ENCODE measurements at places on chromosomes 2 and 18. TPM values are rescaled to one million over a fixed set of nuclear protein-coding genes. Genes with fewer than 3 reads are reported as not detected.

Gene SRD5A2
- total RNA-seq, result 2.9 TPM

Gene CXCR1
- 0.49 TPM for total RNA-seq

GRCh38 chr18:29084120-29084519, 907.2 kb upstream of the CDH2 start:
- no peak for DNase-seq

Gene SAG
- not detected for total RNA-seq

DNA sequence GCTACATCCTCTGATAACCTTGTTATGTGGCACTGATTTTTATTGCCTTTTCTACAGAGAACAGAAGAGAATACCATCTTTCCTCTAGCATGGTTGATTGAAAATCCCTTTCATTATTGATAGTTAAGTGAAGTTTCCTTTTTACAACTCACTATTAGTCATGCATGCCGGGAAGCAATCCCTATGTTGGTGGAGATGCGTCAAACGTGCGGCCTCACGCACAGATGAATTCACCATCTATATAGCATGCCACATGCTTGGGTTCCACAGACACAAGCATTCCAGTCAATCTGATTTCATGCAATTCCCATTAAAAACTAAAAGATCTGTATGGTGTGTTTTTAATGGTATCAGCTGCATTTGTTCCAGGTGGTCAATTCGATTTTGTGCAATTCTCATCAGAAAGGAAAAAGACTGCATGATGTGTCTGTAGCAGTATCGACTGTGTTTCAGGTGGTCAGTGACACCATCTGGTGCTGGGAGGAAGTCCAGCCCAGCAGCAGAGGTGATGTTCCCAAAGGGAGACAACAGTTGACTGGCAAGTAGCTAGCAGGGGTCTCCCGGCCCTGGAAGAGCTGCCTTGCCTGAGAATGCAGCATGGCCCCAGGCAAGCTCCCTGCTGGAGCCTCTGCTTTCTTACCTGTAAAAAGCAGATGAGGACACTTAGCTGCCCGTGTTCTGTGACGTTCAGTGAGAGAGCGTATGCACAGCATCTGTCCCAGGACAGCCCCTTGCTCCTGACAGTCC, 151.3 kb upstream of the NCK2 start:
- no peak for DNase-seq

- no peak for DNase-seq
Measured at GRCh38 chr18:28972333-28972907, 795.5 kb upstream of the CDH2 start.

GRCh38 chr18:60176259-60176658, 196.3 kb downstream of the MC4R start:
- DNase-seq, result no peak

Gene TTL
- total RNA-seq, result 11.0 TPM

GRCh38 chr2:226683196-226683595, 116.4 kb downstream of the IRS1 start:
- no peak for DNase-seq

GRCh38 chr18:50602466-50602865, 42.6 kb downstream of the MAPK4 start:
- no peak for DNase-seq

DNA sequence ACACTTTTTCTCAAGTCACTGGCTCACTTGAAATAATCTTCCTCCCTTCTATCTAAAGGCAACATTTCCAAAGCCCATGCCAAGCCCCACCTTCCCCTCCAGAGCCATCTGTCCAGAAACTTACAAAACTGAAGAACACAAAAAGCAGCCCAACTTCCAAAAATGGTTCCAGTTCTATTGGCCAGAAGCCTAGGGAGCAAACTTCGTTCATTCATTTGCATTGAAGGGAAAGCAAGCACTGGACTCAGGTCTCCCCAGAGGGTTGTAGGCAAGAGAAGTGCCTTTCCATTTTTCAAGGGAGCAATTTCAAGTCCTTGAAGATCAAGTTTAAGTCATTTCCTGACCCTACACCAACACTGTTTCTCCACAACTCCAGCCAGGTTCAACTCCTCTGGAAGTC, 585.0 kb downstream of the BCL11A start:
- no peak for DNase-seq

DNA sequence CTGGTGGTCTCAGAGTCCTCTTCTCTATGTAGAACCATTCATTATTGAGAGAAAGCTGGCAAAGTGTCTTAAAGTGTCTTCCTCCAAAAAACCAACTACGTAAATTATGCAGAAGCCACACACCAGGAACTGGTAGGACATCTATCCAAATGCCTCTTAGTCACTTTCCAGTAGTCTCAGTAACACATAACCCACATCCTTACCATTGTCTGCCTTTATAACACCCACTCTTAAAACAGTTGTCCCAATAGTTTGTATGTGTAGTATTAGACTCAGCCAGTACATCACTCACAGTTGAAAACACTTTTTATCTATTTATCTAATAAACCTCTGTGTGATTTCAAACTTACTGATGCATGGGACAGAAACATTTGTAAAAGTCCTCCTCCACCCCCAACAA, 143.6 kb upstream of the HNRNPA3 start:
- no peak for DNase-seq

GRCh38 chr2:155070489-155070888, 372.0 kb downstream of the KCNJ3 start:
- DNase-seq, result no peak

DNA sequence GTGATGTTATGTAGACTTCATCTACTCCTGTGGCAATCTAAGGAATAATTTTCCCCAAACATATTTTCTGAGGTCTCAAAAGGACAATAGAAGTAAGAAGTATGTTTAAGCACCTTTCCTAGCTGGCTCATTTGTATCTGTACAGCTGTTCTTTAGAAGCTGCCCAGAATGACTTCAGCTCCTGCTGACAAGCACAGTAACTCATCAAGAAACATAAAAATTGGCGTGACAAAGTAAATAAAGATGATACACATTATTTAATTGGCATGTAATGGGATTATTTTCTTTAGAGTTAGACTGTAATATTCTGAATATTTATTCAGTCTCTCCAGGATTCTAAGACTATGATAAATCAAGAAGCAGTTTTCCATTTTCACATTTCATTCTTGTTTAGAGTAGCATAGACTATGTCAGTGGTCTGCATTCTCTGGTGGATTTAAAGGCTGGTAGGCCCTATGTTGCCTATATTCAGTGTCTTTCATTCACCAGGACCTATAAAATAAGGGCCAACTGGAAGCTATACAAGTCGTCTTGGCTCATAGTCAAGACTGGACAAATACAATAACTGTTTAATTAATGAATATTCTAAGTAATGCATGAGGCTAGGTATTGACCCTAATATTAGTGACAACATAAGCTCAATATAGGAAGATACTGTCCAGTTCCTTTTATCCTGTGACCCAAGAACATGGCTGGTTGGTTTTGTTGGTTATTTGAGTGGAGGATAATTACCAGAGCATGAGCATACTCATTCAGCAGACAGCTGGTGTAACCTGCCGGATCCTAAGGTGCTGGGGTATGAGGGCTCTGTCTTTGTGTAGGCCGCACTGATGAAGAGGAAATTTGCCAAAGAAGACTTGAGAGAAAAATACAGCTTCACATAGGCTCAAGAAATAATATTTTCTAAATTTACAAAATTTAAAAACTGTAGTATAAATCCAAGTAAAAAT, 107.0 kb downstream of the PDE1A start:
- no peak for DNase-seq
